ENCODE measurements at places on chromosomes 1 and 21.

DNA sequence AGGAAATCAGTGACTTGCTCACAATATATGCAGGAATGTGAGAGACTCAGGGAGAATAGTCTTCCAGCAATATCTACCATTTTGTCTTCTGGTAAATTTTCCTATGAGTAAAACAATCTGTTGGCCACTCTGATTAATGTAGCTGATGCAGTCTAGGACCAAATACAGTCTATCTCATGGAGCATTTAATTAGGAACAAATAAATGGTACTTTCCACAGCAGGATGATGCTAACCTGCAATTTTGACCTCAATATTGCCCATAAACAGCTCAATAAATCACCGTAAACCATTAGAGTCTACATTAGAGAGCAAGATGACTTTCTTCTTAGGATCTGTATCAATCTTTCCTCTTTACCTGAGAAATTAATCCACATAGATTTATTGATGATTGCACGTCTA is 567.7 kb upstream of the B3GALT2 start:
- no peak for DNase-seq

DNA sequence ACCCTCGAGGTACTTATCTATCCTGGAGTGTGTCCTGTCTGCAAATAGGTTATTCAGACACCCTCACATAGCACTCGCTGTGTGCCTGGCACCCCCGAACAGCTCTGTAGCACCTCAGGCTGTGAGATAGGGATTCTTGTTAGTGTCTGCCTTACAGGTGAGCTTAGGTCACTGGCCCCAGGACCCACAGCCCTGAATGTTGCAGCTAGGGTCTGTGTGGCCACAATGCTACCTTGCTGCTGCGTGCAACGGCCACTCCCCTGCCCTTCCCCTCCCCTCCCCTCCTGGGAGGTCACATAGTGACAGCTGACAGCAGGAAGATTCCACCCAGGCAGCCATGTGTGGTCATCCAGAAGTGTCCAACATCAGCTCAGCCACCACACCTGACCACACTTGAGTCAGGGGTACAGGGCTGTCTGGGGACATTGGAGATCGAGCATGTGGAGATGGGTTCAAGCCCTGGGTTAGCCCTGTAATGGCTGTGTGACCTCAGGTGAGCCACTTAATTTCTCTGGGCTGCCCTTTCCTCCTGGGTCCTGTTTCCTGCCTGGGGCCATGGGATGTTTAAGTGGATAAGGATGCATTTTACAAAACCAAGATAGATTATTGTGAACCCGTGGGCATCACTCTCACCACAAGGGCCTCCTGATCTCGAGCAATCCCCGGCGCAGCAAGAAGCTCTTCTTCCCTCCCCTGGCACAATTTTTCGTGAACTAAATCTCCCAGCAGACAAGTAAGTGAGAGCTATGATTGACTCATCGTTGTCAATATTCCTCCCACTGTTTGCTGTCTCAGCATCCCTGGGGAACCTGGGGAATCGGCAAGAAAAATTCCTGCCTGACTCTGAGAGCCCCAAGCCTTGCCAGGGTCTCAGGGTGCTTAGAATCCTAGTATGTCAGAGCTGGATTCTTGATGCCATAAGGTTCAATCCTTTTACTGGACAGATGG is 208.7 kb downstream of the PTPRU start:
- no peak for DNase-seq

DNA sequence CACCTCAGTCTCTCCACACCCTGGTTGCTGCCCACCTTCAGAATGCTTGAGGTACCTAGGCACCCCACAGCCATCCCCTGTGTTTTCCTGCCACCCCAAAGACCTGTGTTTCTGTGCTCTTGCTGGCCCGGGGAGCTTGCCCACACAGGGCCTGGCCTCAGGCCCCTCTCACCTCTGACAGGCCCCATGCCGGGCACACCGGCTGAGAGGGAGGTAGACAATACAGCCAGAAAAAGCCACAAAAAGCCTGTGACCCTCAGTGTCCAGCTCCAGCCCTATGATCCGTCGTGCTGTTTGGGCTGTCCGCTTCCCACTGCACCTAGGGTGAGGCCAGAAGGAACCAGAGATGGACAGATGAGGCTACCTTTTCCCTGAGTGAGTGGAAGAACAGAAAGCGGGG is 11.4 kb downstream of the SEMA6C start:
- no peak for DNase-seq

- no peak for DNase-seq
These were observed 33.3 kb upstream of the IRF2BP2 start for GRCh38 chr1:234643111-234643849.

DNA sequence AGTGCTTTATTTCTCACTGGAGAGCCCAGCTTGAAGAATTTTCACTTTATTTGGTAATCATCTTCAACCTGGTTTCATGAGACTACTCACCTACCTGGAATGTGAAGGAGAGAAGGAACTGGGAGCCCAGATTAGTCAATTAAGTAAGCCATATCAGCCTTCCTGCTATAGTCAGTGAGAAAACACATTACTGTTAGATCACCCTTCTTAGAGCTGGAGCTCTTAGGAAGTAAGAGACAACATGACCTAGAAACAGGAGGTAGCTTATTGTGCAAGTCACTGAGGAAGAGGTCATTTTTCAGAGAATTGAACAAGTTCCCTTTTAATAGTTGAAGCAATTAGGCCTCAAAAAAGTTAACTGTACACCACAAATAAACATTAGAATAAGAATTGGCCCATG is 49.2 kb upstream of the TEKT2 start:
- no peak for DNase-seq

- DNase-seq: peak; percentile 2
These were observed 3.6 kb upstream of the BACH1 start for GRCh38 chr21:29295066-29295650.
